ENCODE measurements at places on chromosomes 11 and 22. TPM values are rescaled to one million over a fixed set of nuclear protein-coding genes. Genes with fewer than 3 reads are reported as not detected.

ANGPTL5 gene
- total RNA-seq, result 0.14 TPM

EXPH5 gene
- total RNA-seq, result 0.05 TPM

TLCD5 gene
- 6.9 TPM for total RNA-seq

CARD18 gene
- not detected for total RNA-seq

DHCR7 gene
- 47.8 TPM for total RNA-seq

GNB1L gene
- total RNA-seq, result 18.7 TPM

MDK gene
- total RNA-seq, result 20.7 TPM

TMEM151A gene
- total RNA-seq, result 4.1 TPM

MFNG gene
- 1.1 TPM for total RNA-seq

MPZL3 gene
- total RNA-seq, result 0.25 TPM

FGF19 gene
- 0.12 TPM for total RNA-seq

ME3 gene
- total RNA-seq, result 16.6 TPM

DTX4 gene
- total RNA-seq, result 3.7 TPM

KRTAP5-1 gene
- not detected for total RNA-seq

OR51B6 gene
- total RNA-seq, result not detected

FOLR1 gene
- total RNA-seq, result 0.11 TPM

SEC14L6 gene
- not detected for total RNA-seq

MS4A6A gene
- total RNA-seq, result not detected
